ENCODE measurements at places on chromosomes 7 and 10.

GRCh38 chr10:124106241-124106879 lies 13.0 kb upstream of the CHST15 start:
- DNase-seq, result no peak

DNA sequence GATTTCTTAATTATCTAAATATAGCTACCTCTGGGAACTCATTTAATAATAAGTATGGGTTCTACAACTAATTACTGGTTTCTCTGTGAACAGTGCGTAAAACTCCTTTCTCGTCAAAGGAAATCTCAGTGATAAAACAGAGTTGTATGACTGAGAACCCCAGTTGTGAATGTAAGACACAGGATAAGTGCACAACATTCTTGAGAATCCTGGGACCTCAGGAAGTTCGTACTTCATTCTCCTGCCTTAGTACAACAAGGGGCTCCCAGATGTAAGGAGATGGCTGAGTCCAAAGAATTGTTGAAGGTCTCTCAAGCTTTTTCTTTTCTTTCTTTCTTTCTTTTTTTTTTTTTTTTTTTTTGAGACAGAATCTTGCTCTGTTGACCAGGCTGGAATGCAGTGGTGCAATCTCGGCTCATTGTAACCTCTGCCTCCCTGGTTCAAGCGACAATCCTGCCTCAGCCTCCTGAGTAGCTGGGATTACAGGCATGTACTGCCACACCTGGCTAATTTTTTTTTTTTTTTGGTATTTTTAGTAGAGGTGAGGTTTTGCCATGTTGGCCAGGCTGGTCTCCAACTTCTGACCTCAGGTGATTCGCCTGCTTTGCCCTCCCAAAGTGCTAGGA lies 12.5 kb downstream of the DENND10 start:
- DNase-seq, result no peak

DNA sequence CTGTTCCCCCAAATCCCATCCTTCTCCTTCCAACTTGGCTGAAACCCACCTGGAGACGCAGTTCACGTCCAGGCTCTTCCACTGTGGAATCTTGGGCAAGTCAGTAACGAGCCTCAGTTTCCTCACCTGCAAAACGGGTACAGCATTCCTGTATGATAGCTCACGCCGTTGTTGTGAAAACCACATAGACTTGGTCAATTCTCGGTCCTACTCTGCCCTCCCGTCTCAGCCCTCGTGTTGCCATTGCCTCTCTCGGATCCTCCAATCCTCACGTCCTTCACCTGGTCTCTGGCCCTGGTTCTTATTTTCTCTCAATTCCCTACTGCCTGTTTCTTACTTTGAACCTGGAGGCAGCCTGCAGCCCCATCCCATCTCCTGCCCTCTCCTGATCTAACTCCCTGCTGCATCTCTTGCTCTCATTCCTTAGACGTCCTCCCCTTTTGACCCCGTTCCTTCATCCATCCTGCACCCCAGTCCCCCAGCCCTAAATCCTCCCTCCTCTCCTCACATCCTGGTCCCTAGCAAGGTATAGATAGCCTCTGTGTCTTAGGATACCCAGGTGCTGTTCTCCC lies 2.0 kb upstream of the MUC12 start:
- no peak for DNase-seq

GRCh38 chr7:75729851-75730274 lies 8.9 kb downstream of the HIP1 start:
- DNase-seq, result no peak

GRCh38 chr10:70350501-70350900 lies 31.9 kb downstream of the LRRC20 start:
- DNase-seq, result no peak

DNA sequence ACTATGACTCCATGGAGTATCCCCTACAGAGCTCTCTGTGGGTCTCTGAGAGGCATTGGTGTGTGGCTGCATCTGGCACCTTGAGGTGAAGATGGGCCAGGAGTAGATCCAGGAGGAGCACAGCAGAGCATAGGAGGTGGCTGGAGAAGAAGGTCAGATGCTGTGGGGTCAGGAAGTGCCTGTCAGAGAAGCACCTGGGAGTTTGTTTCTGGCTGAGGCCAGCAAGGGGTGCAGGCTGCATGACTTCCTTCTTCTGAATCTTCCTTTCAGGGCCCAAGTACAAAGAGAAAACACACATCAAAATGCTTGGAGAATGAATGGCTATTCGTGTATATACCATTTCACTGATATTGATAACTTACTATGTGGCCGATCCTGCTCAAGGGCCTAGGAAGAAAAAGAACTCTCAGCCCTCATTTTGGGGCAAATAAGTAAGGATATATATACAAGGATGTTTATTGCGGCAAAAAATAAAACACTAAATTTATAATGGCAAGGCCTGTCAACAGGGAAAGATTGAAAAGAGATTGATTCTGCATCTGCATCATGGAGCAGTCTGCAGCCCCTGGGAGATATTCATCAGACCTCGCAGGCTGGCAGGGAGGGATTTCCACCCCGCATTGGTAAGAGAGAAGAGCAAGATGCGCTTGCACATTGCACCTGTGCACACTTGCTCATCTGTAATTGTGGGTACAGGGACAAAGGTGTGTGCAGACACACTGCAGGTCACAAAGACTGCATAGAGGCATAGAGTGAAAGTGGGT lies 39.2 kb downstream of the PTPRE start:
- no peak for DNase-seq

GRCh38 chr7:92782236-92782635 lies 54.1 kb downstream of the CDK6 start:
- DNase-seq, result no peak
